NCI-H187 treated with DMSO at 0.1 percent for 48 hours (cell line): ENCODE measurements at places on chromosomes 12 and 14.

GRCh38 chr12:54592316-54592715 lies 3.9 kb upstream of the PPP1R1A start:
- no peak for DNase-seq

GRCh38 chr12:68331500-68331868 lies 678 bp downstream of the MDM1 start:
- DNase-seq = no peak

DNA sequence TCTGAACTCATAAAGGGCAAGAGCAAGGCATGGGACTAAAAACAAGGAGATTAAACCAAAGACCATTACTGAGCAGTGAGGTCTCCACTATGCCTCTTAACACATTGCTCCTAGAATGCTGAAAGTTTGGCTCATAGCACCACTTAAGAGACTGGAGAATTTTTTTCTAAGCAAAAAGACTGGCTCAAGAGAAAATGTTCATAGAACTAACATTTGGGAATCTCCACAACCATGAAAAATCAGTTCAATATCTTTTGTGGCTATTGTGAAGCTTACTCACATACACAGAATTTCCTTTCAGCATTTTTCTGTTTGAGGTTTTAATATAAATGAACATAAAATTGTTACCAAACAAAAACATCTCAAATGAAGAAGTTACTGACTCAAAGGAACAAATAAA lies 255.8 kb downstream of the CCDC91 start:
- DNase-seq = no peak

- DNase-seq = no peak
Measured at GRCh38 chr14:63383776-63384367, 65.1 kb upstream of the GPHB5 start.

GRCh38 chr12:132955094-132956010 lies 754 bp downstream of the ZNF605 start:
- no peak for DNase-seq

DNA sequence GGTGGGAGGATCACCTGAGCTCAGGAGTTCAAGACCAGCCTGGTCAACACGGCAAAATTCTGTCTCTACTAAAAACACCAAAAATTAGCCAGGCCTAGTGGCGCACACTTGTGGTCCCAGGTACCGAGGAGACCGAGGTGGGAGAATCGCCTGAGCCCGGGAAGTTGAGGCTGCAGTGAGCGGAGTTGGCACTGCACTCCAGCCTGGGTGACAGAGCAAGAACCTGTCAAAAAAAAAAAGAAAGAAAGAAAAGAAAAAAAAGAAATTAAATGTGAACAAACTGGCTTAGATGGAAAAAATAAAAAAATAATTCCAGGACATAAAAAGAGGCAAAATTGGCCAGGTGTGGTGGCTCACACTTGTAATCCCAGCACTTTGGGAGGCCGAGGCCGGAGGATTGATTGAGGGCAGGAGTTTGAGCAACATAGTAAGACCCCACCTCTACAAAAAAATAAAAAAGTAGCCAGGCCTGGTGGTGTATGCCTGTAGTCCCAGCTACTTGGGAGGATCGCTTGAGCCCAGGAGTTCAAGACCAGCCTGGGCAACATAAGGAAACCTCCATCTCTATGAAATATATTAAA lies 3.5 kb downstream of the TMEM119 start:
- DNase-seq = no peak

DNA sequence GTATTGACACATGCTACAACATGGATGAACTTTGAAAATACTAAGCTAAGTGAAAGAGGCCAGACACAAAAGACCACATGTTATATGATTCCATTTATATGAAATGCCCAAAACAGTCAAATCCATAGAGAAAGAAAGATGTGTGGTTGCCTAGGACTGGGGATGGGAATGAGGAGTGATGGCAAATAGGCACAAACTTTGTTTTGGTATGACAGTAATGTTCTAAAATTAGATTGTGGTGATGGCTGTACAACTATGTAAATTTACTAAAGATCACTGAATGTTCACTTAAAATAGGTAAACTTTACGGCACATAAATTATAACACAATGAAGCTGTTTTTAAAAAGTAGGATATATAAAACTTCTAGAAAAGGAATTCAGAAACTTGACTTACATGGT lies 41.7 kb downstream of the PPP1R13B start:
- no peak for DNase-seq

GRCh38 chr14:89603938-89604480 lies 187.0 kb upstream of the FOXN3 start:
- no peak for DNase-seq

- no peak for DNase-seq
Measured at GRCh38 chr12:70772836-70773235, 135.6 kb upstream of the PTPRB start.

- DNase-seq = no peak
Measured at GRCh38 chr12:14514154-14514842, 53.4 kb downstream of the PLBD1 start.

DNA sequence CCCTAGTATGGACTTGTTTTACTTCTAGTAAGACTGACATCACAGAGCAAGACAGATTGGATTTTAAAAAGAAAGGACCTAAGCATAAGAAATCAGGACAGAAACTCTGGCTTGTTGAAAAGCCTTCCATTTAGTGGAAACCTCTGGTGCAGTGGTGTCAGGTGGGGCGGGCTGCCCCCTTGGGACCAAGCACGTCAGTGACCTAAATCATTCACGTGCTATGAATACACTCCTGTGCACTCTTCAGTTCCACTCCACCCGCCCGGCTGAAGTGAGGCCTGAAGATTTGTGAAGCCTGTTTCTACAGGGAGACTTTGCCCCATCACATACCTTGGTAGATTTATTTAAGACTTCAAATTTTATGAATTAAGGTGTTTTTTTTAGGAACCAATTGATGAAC lies 58.2 kb upstream of the STRN3 start:
- DNase-seq = peak; percentile 13

DNA sequence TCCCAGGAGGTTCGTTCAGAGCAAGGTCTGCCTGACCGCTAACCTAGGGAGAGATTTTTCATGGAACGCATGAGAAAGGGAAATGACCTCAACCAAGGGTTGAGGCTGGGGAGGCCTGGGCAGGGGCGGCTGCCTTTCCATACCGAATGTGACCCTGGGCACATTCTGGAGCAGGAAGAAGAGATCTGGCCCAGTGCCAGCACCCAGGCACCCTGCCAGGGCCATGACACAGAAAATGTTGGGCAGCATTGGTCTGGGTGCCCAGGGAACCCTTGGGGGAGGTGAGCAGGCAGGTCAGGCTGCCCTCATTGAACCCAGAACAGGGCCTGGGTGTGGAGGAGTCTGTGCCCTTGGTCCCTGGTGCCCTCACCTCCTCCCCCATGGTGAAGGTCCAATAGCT lies 106.8 kb downstream of the CALM1 start:
- DNase-seq = no peak

- no peak for DNase-seq
Measured at GRCh38 chr14:31449971-31450610, 7.2 kb downstream of the DTD2 start.

GRCh38 chr14:95329941-95330340 lies 10.2 kb upstream of the CLMN start:
- DNase-seq = no peak

DNA sequence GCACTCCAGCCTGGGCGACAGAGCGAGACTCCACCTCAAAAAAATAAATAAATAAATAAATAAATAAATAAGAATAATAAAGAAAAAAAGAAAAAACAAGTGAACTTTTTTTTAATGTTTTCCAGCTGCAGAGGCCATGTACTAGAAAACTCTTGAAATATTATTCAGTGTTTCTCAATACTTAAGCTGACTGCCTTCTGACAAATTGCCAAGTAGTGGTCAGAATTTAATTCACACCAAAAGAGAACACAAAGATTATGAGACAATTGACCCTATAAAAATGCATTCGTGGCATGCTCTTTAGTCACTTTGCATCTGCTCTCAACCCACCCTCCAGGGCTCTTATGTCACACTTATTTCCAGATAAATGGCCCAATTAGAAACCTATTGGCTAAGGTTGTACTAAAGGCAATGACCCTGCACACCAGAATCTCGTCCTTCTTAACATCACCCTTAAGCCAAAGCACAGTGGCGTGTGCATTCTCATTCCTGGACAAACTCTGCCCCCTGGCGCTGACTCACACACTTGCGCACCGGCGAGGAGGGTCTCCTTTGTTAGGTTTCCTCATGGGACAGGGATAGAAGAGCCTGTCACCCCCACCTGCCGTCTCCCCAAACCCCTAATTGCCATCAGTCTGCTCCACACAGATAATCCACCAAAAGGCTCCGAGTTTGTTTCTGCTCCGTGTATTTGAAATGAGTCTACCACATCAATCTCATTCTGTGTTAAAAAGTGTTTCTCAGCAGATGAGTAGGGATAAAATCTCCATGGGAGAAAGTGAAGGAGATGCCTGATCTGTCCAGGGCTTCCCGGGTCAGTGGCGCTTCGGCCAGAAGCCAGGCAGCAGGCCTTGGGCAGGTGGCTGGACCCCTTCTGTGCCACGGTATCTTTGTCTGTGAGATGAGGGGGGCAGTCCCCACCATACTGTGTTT lies 73.1 kb upstream of the CEP83 start:
- peak; percentile 47 for DNase-seq

DNA sequence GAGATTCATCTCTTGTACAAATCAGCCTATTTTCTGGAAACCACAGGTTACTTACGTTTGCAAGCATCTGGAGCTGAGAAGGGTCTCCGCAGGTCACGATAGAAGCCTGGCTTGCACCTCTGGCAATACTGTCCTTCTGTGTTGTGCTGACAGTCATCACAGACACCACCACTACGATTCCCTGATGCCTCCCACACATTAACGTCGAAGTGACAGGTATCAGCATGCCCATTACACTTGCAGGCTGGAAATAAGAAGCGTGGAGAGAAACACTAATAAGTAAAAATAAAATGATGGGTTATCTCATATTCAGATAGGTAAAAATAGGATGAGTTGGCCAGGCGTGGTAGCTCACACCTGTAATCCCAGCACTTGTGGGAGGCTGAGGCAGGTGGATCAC lies 80.2 kb downstream of the NTN4 start:
- DNase-seq = no peak

GRCh38 chr14:36672095-36672494 lies 10.4 kb downstream of the PAX9 start:
- DNase-seq = no peak

DNA sequence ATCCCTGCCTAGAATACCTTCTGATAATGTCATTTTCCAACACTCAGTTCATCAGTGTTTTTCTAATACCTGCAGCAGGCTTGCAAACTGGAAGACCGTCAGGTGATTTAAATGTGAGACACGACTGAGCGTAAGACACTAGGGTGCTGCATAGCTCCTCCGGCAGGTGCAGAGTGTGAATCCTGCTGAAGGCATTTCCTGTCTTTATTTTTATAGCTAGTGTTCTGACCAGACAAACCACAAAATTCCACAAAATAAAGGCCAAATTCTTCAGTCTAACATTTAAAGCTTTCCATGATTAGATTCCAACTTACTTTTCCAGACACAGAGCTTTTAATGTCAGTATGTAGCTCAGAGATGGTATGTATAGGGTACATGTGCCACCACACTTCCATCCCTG lies 70.7 kb downstream of the BBS10 start:
- DNase-seq = no peak

- no peak for DNase-seq
Measured at GRCh38 chr12:51246254-51246853, 7.7 kb downstream of the DAZAP2 start.

DNA sequence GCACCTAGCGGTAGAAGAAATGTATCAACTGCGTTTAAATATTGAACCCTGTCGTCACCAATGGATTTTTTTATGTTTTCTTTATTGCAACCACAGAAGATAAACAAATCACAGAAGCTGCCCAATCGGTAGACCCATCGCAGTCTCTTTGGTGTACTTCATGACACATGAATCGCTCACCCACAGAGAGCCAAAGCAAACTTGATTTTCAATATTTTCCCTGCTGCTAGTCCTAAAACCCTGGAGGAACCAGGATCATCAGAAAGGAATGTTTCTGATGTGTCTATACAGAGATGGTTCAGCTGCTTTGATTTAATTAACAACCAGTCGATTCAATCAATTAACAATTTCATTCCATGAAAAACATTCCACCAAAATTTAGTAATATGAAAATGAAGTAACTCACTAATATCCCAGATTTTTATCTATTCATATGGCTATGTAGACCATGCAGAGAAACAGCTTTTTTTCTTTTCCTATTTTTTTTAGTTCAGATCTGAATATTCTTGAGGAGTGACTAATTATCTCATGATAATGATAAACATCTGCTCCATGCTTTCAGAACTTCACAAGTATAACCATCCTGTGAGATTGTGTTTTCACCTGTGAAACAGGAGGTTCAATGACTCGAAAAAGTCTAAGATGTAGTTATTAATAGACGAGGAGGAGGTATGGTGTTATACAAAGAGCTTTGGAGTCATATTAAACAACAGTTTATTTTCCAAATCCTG lies 46.1 kb downstream of the DIO2 start:
- DNase-seq = no peak

GRCh38 chr12:29187756-29188155 lies 38.7 kb downstream of the FAR2 start:
- no peak for DNase-seq

- DNase-seq = peak; percentile 91
Measured at GRCh38 chr12:32033406-32033805, 73.2 kb upstream of the BICD1 start.

- DNase-seq = no peak
Measured at GRCh38 chr12:44296624-44297197, 460.8 kb downstream of the TMEM117 start.

GRCh38 chr12:28035500-28035899 lies 63.0 kb upstream of the PTHLH start:
- DNase-seq = no peak

- DNase-seq = no peak
Measured at GRCh38 chr14:21069388-21070082, 569 bp upstream of the ARHGEF40 start.

DNA sequence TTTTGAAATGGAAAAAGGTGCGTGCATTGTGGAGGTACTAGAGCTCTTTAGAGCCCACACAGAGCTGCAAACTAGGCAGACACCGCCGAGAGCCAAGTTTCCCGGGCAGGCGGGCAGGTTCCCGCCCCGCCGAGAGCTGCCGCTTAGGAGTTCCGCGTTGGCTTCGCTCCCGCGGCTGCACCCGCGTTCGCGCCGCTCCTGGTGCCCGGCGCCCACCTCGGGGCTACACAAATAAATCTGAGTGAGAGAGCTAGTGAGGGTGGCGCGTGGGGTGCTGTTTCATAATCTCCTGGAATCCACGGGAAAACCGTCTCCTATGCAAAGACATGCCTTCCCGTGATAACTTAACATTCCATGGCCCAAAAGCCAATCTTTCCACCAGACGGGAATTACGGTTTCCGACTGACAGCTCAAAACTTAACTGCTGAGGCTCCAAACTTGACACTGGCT lies 645 bp downstream of the KITLG start:
- DNase-seq = no peak

DNA sequence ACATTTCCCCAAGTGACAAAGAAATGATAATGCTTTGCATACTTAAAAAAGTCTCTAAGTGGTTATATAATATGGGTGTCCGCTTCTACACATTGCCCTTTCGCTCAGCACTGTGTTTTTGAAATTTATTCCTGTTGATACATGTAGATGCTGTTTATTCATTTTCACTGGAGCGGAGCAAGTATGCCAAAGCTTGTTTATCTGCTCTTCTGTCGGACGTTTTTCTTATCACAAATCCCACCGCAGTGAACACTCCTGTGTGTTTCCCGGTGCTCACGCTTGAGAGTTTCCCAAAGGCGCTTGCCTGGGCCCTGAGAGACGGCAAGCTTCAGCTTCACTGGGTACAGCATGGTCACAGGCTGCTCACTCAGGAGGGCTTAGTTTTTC lies 50.2 kb downstream of the TPCN1 start:
- no peak for DNase-seq
